ENCODE measurements at places on chromosomes 16 and 17. TPM values are rescaled to one million over a fixed set of nuclear protein-coding genes. Genes with fewer than 3 reads are reported as not detected.

OR1F1 gene
- not detected for total RNA-seq

SYNGR3 gene
- total RNA-seq, result 1.5 TPM

DNA sequence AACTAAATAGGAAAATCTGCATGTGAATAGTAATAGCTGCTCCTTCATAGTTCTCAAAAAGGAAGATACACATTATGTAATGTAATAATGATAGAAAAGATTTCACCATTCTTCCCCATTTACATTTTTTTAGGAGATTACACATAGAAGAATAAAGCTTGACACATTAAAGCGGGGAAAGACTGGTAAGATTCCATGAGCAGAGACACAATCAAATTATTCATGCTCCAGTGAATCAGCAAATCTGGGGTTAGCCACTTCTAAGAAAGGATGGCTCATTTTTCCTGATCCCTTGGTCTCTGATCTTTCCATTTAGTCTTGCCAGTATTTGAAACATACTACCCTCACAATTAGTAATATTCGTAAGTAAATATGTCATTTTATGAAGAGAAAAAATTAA, 81.9 kb downstream of the CA4 start:
- no peak for DNase-seq

TMC6 gene
- total RNA-seq, result 44.3 TPM

DNA sequence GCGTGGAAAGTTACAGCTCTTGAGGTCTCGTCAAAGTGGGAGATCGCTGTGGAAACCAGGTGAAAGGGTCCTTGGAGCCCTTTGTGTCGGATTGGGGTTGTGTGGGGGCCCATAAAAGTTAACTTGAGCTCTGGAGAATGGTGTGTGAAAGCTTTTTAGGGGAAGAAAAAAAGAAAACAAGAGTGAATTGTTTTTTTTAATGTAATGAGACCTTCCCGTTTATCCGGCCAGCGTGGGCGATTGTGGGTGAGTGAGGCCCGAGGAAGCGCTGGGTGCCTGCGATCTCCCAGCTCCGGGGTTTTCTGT, 150.6 kb downstream of the MSI2 start:
- DNase-seq, result no peak

GRCh38 chr17:42457107-42457792, 1.4 kb upstream of the ATP6V0A1 start:
- DNase-seq, result no peak

HLF gene
- total RNA-seq, result 10.2 TPM

PDILT gene
- not detected for total RNA-seq
